Central memory CD8-positive, alpha-beta T cell (primary cell): ENCODE measurements at places on chromosomes 1 and 21.

- no peak overlapping the region for H3K27ac ChIP-seq
- H3K4me3 ChIP-seq = no peak overlapping the region
- DNase-seq = no peak
- H3K27me3 ChIP-seq = no peaks in the 10 kb centered on the region
- peaks cover 46% of the 10 kb centered on the region for H3K36me3 ChIP-seq
- H3K4me1 ChIP-seq = no peaks in the 10 kb centered on the region
Measured at GRCh38 chr1:22517956-22518355, 45.3 kb upstream of the EPHA8 start.

GRCh38 chr1:156805766-156806511, 10.7 kb downstream of the SH2D2A start:
- H3K4me1 ChIP-seq = peaks cover 59% of the 10 kb centered on the region
- H3K36me3 ChIP-seq = peaks cover 53% of the 10 kb centered on the region
- H3K4me3 ChIP-seq = no peak overlapping the region
- H3K27me3 ChIP-seq = no peaks in the 10 kb centered on the region
- H3K27ac ChIP-seq = peak overlapping the region; percentile 94

GRCh38 chr1:30747033-30748008, 10.3 kb downstream of the LAPTM5 start:
- H3K27ac ChIP-seq = peak overlapping the region; percentile 94
- no peak for DNase-seq

DNA sequence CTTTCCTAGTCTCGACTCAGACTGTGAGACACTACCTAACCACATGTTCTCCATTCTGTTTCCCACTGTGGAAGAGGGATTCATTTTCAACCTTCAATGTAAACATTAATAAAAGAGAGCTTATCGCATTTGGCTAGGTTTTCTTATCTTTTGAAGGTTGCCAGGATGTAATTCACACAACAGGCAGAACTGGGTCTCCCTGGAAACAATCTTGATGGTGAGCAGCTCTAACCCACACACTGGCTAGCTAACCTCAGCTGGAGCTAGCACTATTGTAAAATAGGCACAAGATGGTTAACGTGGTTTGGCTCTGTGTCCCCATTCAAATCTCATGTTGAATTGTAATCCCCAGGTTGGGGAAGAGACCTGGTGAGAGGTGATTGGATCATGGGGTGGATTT, 75.1 kb downstream of the ZSCAN20 start:
- no peaks in the 10 kb centered on the region for H3K4me1 ChIP-seq
- H3K27ac ChIP-seq = no peak overlapping the region
- H3K4me3 ChIP-seq = no peak overlapping the region
- H3K27me3 ChIP-seq = peaks cover 66% of the 10 kb centered on the region
- DNase-seq = no peak
- H3K36me3 ChIP-seq = no peaks in the 10 kb centered on the region

DNA sequence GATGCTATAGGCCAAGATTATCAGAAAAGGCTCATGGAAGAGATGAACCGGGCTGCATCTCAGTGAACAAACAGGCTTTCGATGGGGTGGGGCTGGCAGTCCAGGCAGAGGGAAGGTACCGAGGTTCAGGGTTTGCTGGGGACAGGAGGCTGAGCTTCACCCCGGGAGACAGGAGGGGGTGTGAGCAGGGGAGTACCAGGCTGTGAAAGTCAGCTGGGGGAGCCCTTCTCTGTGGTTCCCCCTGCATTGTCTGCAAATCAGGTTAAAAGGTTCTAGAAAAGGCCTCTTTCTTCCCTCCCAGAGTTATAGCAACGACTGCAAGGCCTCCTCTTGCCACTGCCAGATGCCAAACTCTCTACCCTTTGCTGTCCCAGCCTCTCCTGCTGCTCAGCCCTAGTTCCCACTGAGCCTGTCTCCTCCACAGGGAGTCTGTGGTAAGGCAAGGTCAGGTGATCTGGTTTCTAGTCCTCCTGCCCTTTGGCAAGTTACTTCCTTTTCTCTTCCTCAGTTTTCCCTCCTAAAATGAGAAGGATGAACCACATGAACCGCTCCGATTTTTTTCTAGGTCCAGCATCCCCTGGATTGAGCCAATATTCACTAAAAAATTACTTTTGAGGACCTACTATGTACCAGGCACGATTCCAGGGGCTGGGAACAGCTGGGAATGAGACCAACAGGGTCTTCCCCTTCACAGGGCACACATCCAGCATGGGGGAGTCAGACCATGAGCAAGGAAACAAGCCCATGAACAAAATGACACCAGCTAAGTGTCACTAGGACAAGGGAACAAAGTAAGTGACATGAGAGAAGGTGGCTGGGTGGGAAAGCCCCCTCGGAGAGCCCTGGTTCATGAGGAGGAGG, 7.2 kb downstream of the LAD1 start:
- H3K27me3 ChIP-seq = peaks cover 66% of the 10 kb centered on the region
- peaks cover 2% of the 10 kb centered on the region for H3K36me3 ChIP-seq
- no peak for DNase-seq
